Fibroblast of skin of left quadriceps (primary cell): ENCODE measurements at places on chromosomes 5 and 9.

DNA sequence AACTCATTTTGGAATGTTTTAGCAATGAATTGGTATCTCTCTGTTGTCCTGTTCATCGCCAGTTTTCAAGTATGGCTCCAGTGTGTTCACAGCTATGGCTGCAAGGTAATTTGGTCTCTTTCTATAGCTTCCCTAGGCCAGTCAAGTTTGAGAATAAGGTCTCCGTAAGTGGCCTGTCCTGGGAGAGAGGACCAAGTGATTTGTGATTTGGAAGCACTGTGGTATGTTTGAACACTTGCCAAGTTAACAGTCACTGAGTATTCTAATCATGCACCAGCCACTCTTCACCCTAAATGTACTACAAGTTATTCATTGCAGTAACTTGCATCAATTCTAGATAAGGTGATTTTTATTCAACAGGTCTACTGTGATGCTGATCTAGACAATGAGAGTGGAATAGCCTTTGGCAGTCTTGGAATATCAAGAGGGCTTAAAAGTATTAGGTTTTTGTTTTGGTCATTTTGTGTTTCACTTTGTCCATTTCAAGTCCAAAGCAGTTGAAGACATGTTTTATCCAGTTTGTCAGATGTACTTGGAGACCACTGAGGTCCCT is 41.1 kb downstream of the G3BP1 start:
- DNase-seq = no peak

DNA sequence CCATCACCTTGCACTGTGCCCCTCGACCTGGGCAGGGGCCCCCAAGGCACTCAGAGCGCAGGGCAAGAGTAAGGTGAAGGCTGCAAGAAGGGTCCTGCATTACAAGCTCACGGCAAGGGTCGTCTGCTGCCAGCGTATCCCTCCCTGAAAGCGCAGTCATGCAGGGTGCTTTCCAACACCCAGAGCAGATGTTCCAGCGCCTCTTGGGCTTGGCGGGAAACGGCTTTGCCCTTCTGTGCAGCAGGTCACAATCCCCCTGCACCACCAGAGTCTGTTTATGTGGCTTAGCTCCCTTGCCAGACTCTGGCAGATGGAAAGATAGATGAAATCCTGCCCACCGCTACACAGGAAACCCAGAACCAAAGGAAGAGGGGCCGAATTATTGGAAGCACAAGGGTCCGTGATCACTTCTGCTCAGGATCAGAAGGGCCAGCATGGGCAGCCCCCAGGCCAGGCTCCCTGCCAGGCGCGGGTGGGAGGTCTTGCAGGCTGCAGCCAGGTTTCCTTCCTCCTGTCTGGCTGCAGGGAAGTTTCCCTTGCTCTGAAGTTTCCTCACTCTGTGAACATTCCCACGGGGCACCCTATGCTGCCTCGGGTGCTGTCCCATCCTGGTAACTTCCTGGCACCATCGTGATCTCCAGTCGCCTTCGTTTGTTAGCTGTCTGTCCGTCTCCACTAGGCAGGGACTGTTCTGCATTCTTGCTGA is 132.2 kb downstream of the ZNF354C start:
- no peak for DNase-seq

DNA sequence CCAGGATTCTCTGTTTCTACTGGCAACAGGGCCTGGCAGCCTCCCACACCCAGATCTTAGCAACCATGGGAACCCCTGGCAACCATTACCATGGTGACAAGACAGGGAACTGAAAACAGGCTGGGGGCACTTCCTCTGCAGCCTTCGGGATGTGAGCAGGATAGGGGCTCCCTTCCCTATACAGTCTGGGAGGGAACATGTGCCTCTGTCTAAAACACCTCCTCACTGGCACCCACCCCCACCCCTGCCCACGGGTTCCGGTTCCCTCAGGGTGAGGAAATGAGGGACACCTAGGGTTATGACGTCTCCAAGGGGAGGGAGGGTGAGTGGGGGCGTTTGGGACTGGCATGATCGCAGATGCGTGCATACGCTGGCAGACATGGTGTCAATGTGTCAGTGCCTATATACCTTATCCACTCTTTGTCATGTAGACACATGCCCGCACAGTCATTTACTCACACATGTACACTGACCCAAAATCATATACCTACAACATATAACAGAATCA is 3.0 kb upstream of the DNAJB5 start:
- no peak for DNase-seq

DNA sequence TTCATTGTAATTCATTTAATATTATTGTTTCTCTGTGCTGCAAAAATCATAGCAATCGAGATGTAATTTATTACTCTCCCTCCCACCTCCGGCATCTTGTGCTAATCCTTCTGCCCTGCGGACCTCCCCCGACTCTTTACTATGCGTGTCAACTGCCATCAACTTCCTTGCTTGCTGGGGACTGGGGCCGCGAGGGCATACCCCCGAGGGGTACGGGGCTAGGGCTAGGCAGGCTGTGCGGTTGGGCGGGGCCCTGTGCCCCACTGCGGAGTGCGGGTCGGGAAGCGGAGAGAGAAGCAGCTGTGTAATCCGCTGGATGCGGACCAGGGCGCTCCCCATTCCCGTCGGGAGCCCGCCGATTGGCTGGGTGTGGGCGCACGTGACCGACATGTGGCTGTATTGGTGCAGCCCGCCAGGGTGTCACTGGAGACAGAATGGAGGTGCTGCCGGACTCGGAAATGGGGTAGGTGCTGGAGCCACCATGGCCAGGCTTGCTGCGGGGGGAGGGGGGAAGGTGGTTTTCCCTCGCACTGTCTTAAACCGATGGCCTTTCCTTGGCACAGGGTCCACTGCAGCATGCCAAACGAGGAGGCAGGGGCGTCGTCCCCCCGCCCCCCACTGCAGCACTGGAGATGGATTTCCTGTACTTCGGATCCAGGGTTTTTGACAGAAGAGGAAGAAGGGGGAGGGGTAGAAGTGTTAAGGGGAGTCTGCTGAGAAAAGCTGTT is at the start of gene APC:
Gene APC (plus strand): TSS at position 423 of the 728 bp plus-strand sequence. CDS start 17,006 bp downstream, outside the sequence.
- DNase-seq = peak; percentile 72

GRCh38 chr5:172380301-172380986 is 73.9 kb downstream of the SH3PXD2B start:
- no peak for DNase-seq

DNA sequence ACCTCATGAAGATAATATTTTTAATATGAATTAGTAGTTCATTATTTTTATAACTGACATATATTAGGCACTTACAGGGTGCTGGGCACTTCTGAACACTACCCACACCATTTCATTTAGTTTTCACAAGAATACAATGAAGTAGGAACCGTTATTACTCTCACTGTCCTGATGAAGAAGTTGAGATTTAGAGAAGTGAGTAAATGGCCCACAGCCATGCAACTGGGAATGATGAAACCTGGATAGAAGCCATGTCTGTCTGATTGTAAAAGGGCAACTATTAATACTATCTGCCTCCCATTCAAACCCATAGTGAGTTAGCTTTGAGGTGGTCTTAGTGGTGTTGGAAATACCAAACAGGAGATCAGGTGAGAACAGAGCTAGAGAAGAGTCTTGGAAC is 29.6 kb upstream of the OTULINL start:
- DNase-seq = no peak

- no peak for DNase-seq
Measured at GRCh38 chr5:96332535-96333366, 100.3 kb downstream of the PCSK1 start.

- no peak for DNase-seq
Measured at GRCh38 chr5:173689171-173689736, 72.8 kb upstream of the BOD1 start.

- no peak for DNase-seq
Measured at GRCh38 chr9:137387114-137387890, 35.7 kb downstream of the EXD3 start.

- no peak for DNase-seq
Measured at GRCh38 chr5:65043843-65044359, 275.2 kb downstream of the CWC27 start.

- no peak for DNase-seq
Measured at GRCh38 chr5:133331941-133332340, 280.1 kb downstream of the HSPA4 start.

GRCh38 chr9:4168526-4168925 is 131.3 kb downstream of the GLIS3 start:
- peak; percentile 11 for DNase-seq

GRCh38 chr9:27437652-27438373 is 86.3 kb upstream of the IFNK start:
- DNase-seq = no peak

DNA sequence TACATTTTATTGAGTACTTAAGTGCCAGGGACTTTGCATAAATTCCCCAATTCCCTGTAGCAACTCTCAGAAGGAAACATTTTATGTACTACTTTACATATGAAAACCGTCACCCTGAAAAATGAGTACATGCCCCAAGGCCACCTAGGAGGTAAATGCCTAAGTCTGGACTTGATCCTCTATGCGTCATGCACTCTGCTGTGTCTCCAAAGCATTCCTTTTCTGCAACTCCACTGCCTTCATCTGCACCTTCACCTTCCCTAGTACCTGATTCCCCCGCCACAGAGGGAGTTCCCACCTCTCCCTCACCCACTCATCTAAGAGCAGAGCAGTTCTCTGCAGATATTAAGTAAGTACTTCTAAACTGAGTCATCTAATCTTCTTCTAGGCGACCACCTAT is 75.2 kb upstream of the HRH2 start:
- DNase-seq = no peak

- no peak for DNase-seq
Measured at GRCh38 chr5:155129513-155129880, 115.9 kb downstream of the KIF4B start.

DNA sequence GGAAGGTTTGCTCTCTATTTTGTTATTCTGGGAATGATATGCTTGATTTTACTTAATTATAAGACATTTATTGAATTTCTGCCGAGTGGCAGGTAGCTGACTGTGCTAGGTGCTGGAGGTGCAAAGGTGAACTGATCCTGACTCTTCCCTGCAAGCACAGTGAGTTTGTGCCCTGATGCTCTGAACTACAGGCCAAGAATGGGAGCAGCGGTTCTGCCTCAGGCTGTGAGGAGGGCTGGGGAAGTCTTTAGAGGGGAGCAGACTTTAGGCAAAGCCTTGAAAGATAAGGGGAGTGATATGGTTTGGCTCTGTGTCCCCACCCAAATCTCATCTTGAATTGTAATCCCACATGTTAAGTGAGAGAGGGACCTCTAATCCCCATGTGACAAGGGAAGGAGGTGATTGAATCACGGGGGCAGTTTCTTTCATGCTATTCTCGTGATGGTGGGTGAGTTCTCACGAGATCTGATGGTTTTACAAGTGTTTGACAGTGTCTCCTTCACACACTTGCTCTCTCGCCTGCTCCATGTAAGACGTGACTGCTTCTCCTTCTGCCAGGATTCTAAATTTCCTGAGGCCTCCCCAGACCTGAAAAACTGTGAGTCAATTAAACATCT is 73.1 kb downstream of the NDFIP1 start:
- DNase-seq = no peak

- DNase-seq = no peak
Measured at GRCh38 chr5:135980620-135981019, 25.8 kb upstream of the LECT2 start.

DNA sequence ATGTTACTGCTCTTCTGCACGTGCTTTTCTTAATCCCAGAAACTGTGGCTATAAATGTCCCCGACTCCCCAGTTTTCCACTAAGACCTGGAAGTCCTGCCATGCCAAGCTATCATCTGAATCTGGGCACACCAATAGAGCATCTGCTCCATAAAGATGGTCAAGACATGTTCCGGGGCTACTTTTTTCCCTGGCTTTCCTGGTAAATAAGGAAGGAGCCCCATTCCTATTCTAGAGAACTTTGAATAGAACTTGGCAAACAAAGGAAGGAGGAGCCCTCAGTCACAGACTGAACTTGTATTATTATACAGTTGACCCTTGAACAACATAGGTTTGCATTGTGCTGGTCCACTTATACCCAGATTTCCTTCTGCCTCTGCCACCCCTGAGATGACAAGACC is 182.9 kb downstream of the CCDC192 start:
- no peak for DNase-seq

DNA sequence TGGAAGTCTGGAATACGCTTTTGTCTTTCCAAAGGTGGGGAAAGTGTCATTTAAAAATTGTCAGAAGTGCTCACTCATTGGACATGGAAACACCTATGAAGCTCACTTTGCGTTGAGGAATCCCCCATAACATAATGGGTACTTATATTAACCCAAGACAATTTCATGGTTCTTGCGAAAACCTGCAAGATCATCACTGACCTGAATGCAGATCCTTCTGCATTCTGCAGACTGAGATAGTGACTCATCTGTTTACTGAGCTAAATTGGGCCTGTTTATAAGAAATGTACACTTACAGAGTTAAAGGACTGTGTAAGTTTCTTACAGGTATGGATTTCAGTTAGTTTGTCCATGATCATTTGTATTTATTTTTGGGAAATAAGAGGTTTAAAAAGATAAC is 153.0 kb downstream of the HMHB1 start:
- DNase-seq = no peak

- peak; percentile 83 for DNase-seq
Measured at GRCh38 chr9:119951090-119951489, 581.9 kb upstream of the BRINP1 start.

DNA sequence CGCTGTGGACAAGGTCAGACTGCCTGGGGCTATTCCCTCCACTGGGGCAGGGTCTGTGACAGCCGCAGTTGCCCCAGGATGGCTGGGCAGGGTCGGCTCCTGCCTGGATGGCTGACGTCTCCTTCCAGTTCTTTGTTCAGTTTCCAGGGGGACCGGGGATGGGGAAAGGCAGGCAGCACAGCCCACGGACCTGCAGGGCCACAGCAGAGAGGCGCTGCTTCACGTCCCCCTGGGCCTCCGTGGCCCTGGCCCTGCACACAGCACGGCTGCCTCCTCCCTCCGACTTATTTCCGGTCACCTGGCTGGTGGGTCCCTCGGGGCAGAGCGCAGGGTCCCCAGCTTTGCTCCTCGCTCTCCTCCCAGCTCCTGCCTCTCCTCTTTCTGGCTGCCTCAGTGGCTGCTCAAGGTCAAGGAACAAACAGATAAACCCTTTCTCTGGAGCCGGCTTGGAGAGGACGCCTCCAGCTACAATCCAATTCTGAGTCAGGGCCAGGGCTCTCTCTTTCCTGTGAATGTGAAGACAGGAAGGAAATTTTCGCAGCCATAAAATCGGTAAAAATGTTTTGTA is 169.7 kb downstream of the C9orf50 start:
- no peak for DNase-seq

GRCh38 chr5:145044970-145045369 is 790.2 kb downstream of the PRELID2 start:
- DNase-seq = no peak

DNA sequence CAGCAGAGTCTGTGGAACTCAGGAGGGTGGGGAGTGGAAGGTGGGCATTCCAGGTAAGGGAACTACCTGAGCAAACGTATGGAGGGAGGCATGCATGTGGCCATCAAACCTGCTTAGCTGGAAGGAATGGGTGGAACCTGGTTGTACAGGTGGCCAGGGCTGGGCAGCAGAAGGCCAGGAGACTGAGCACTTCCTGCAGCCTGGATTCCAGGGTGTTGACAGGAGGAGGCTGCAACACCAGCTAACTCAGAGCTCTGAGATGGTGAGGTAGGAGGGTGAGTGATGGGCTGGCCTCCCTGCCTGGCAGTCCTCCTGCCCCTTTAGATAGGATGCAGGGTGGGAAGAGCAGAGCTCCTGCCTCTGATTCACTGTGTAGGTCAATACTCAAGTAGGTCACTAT is 92.5 kb upstream of the CPEB4 start:
- DNase-seq = no peak

- DNase-seq = peak; percentile 80
Measured at GRCh38 chr5:38780945-38781344, 64.9 kb upstream of the OSMR start.
